ENCODE measurements at places on chromosomes 6 and 20.

DNA sequence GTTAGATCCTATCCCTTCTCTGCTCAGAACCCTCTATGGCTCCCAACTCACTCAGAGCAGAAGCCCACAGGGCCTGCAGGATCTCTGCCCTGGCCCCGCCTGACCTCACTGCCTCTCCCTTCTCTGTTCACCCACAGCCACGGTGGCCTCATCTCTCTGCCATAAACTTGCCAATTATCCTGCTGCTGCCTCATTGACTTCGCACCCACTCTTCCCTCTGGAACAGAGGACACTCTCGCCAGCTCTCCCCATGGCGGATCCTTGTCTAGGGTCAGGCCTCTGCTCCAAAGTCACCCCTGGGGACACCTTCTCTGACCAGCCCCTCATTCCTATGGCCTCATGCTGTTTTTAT, 86.4 kb downstream of the CEBPB start:
- ATAC-seq: no peak

GRCh38 chr6:144284478-144284782, 705 bp upstream of the UTRN start:
- no peak for ATAC-seq

DNA sequence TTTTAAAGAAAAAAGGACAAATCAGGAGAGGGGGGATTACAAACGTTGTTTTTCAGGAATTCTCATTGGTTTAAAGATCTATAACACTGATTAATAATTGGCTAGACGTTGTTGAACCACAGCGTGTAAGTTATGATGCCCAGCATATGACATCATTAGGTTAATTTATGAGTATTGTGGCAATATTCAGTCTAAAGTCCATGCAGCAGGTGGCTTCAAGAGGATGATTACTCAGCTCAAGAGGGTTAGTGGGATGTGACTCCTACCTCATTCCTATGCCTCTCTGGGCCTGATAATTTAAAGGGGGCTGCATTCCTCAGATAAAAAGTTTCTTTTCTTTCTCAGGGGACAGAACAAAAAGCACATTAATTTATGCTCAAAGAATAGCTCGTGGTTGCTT, 1309.0 kb downstream of the EPHA7 start:
- no peak for ATAC-seq

GRCh38 chr6:24930431-24930871, 5.3 kb downstream of the RIPOR2 start:
- no peak for ATAC-seq

GRCh38 chr6:4936681-4937041, 67.2 kb downstream of the RPP40 start:
- no peak for ATAC-seq

GRCh38 chr6:14083751-14084150, 33.8 kb upstream of the CD83 start:
- no peak for ATAC-seq

DNA sequence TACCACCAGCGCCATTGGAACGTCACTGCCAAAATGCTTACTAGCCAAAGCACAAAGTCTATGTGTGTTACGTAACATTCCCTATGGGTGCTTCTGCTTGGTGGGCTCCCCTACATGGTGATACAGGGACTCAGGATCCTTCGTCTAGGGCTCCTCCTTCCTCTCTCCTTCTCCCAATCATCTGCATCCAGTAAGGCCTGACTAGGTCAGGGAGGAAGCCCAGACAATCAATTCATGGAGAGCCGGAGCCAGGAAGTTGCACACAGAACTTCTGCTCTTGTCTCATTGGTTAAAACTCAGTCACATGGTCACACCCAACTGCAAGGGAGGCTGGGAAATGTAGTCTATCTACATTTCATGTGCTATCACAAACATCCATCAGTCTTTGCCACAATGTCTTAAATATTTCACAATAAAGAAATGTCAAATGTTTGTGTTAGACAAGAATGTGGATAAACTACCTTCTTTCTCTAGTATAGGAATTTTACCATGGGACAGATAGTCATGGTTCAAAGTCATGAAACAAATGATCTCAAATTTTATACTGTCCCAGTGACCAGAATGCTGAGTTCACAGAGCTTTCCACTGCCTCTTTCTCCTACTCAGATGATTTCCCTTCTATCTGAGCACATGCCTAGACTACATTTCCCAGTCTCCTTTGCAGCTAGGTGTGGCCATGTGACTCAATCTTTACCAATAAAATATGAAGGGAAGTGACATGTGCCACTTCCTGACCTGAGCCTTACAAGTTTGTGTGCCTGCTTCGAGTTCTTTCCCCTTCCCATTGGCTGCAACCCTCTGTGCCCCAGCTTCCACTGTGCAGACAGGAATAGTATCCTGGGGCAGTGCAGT, 9.3 kb upstream of the KCNK15 start:
- ATAC-seq: peak; percentile 63

DNA sequence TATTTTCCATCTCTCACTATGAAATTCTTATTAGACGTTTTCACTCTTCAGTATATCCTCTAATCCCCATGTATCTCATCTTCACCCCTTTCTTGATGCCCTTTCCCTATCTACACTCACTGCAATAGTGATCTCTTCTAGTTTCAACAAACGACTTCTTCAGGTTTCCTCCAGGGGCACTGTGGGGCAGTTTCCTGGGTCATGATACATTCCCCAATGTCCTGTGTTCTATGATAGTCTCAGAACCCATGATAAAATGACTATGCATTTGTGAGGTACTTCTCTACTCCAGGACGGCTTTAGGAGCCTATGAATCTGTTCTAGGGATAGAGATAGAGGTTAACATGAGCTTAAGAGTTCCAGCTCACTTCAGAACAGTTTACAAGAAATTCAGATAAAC, 183.3 kb downstream of the FOXC1 start:
- ATAC-seq: peak; percentile 48

- no peak for ATAC-seq
Observed at GRCh38 chr20:57654998-57655808, 35.0 kb upstream of the ZBP1 start.

GRCh38 chr6:160927416-160927815, 64.2 kb upstream of the MAP3K4 start:
- no peak for ATAC-seq

- ATAC-seq: no peak
Observed at GRCh38 chr6:170134031-170134470, 156.8 kb downstream of the DLL1 start.

GRCh38 chr20:13783528-13783927, 1.2 kb downstream of the ESF1 start:
- ATAC-seq: no peak

- ATAC-seq: peak; percentile 42
Observed at GRCh38 chr6:135086414-135086764, 31.8 kb upstream of the HBS1L start.

DNA sequence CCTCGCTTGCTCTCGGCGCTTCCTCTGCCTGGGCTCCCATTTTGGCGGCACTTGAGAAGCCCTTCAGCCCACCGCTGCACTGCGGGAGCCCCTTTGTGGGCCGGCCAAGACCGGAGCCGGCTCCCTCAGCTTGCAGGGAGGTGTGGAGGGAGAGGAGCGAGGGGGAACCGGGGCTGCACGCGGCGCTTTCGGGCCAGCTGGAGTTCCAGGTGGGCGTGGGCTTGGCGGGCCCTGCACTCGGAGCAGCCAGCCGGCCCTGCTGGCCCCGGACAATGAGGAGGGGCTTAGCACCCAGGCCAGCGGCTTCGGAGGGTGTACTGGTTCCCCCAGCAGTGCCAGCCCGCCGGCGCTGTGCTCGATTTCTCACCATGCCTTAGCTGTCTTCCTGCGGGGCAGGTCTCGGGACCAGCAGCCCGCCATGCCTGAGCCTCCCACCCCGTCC, 10.2 kb upstream of the SRPK1 start:
- no peak for ATAC-seq

DNA sequence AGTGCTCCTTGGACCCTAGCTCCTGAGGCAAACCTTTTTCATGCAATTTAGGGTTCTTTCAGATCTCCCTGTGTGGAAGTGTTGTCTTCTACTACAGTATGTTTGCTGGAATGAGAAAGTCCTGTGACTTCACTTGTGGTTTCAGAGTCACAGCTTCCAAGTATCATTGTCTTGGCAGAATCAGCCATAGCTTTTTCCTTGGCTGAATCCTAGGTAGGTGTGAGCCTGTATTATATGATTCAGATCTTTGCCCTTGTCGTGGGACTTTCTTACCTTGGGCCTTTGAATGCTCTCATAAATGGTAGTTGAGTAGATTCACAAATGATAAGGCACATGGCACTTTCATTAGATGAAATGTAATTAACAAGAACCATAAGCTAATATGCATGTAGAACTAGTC, 16.5 kb downstream of the CARMIL1 start:
- no peak for ATAC-seq

GRCh38 chr20:17343656-17344452, 117.0 kb downstream of the PCSK2 start:
- ATAC-seq: no peak

DNA sequence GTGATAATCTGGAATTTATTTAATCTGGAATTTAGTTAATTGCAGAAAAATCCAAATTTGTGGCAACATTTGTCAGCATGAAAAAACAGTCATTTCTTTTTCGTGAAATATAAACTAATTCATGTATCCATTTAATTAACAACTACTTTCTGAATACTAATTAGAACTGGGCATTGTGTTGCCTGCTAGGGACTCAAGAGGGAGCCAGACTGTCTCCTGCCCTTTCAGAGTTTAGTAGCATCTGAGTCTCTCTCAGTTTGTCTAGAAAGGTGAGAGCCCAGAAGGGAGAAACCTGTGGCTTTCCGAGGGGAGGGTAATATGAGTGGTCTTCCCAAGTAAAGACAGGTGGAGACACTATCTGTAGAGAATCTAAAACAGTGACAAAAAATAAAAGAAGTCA, 210.9 kb upstream of the HDDC2 start:
- no peak for ATAC-seq

DNA sequence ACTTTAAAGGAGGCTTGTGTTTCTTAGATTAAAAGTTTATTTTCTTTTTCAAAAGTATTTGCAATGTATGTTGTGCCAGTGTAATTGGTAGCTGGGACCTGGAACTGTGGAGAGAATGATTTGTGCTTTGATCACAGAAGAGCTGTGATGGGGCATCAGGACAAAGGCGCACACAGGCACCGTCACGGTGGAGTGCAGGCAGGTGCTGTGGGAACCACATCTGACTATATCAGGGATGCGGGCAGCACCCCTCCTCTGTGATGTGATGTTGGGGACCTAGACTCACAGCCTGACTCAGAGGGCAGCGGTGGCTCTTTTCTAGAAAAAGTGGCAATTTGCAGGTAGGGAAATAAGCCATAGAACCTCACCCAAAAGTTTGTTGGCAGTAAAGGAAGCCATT, 34.5 kb downstream of the SYTL3 start:
- no peak for ATAC-seq

DNA sequence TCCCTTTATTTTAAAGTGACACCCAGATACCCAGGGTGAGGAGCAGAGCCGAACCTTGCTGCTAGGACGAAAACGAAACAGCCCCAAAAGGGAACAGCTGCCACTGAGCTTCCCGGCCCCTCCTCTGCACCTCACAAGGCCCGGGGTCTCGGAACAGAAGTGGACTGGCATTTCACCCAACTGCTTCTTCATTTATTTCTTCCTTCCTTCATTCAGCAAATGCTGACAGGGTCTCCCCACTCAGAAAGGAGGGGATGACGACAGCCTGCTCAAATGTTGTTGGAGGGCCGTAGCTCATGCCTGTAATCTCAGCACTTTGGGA, 220.3 kb downstream of the PREX1 start:
- ATAC-seq: no peak

DNA sequence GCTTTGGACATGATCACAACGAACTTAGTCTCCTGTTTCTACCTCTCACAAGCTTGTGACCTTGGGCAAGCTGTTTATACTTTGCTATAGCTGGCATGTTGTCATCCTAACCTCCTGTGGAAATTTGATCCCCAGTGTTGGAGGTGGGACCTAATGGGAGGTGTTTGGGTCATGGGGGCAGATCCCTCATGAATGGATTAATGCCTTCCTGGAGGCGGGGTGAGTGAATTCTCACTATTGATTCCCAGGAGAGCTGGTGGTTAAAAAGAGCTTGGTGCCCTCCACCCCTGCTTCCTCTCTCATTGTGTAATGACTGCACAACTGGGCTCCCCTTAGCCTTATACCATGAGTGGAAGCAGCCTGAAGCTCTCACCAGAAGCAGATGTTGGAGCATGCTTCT, 228.9 kb downstream of the HIVEP2 start:
- ATAC-seq: no peak

GRCh38 chr6:96157018-96157565, 141.3 kb downstream of the FUT9 start:
- no peak for ATAC-seq

DNA sequence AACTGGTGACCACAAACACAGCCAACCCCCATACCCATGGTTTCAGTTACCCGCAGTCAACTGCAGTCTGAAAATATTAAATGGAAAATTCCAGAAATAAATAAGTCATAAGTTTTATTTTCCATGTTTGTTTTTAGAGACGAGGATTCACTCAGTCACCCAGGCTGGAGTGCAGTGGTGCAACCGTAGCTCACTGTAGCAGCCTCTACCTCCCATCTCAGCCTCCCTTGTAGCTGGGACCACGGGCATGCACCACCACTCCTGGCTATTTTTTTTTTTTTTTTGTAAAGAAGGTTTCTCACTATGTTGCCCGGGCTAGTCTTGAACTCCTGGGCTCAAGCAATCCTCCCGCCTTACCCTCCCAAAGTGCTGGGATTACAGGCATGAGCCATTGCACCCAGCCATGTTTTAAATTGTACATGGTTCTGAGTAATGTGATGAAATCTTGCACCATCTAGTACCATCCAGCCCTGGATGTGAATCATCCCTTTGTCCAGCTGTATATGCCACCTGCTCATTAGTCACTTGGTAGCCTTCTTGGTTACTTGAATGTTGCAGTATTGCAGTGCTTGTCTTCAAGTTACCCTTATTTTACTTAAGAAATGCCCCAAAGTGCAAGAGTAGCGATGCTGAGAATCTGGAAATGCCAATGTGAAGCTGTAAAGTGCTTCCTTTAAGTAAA, 14.5 kb downstream of the CSNK2A1 start:
- ATAC-seq: peak; percentile 94
